ENCODE measurements at places on chromosomes 5 and 9.
A peak's percentile ranks its signal among the peaks of the same experiment; 100 is the strongest.

GRCh38 chr5:94021246-94021645, 279.8 kb upstream of the POU5F2 start:
- peak; percentile 74 for DNase-seq

DNA sequence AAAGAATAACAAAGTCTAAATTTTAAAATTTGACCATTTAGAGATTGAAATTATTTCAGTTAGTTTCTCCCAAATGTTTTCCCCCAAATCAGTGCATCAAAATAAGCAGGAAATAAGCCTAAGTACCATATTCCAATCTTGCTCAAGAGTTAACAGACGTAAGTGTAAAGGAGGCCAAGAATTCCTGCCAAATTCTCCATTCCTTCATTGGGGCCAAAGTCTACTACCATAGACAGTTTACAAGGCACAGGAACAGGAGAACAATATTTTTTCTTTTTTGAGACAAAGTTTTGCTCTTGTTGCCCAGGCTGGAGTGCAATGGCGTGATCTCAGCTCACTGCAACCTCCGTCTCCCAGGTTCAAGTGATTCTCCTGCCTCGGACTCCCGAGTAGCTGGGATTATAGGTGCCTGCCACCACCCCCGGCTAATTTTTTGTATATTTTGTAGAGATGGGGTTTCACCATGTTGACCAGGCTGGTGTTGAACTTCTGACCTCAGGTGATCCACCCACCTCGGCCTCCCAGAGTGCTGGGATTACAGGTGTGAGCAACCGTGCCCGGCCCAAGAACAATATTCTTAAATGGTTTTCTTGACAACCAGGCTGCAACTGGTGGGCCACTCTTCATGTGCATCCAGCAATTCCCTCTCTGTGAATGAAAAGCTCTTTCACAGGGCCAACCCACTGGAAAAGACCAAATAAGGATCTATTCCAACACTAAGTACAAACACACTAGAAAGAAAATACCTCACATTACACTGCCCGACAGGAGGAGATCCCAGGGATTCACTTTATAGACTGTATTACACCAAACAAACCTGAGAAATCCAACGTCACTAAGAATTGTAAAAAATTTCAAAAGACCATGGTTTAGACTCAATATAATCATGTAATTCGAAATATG, 127.7 kb downstream of the MAPKAP1 start:
- no peak for DNase-seq

- no peak for DNase-seq
Measured at GRCh38 chr5:159735749-159736660, 180.3 kb upstream of the ADRA1B start.

DNA sequence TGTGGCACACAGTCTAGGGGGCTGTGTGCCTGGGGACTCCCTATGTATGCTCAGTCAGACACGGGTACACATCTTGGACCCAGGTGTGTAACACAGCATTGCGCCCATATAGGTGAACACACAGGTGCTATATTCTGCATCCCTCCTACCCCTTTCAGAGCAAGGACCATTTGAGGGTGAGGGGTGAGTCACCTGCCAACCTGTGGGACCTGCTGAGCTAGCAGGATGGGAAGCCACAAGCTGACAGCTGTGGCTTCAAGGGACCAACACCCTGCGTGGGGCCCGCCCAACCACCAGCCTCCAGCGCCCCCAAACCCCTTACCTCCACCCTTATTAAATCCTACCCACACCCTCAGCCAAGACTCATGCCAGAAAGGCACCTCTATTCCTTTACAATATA, 14.6 kb upstream of the AQP7 start:
- DNase-seq, result no peak

- DNase-seq, result peak; percentile 74
Measured at GRCh38 chr5:36982146-36982545, 105.6 kb downstream of the NIPBL start.

DNA sequence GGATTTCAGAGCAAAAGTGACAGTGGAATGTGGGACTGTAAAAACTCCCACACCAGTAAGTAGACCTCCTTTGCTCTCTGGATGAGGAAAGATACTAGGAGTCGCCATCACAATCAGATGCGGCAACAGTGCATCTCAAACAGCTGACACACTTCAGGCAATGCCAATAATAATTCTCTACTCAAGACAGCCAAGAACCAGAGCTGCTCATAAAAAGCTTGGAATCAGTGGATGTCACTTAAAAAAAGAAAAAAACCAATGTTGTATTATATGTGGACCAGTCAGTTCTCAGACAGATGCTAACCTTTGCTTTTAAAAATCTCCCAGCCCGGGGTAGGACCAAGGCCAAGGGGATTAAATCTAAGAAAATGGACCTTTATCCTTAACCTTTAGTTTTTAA, 185.0 kb downstream of the GNA14 start:
- no peak for DNase-seq

GRCh38 chr9:119801311-119801710, 432.1 kb upstream of the BRINP1 start:
- no peak for DNase-seq

- peak; percentile 97 for DNase-seq
Measured at GRCh38 chr5:140131967-140132409, 6.3 kb downstream of the IGIP start.

GRCh38 chr5:6905883-6906282, 192.7 kb downstream of the TENT4A start:
- DNase-seq, result no peak
